ENCODE measurements at places on chromosomes 6 and 20. TPM values are rescaled to one million over a fixed set of nuclear protein-coding genes. Genes with fewer than 3 reads are reported as not detected.

DNA sequence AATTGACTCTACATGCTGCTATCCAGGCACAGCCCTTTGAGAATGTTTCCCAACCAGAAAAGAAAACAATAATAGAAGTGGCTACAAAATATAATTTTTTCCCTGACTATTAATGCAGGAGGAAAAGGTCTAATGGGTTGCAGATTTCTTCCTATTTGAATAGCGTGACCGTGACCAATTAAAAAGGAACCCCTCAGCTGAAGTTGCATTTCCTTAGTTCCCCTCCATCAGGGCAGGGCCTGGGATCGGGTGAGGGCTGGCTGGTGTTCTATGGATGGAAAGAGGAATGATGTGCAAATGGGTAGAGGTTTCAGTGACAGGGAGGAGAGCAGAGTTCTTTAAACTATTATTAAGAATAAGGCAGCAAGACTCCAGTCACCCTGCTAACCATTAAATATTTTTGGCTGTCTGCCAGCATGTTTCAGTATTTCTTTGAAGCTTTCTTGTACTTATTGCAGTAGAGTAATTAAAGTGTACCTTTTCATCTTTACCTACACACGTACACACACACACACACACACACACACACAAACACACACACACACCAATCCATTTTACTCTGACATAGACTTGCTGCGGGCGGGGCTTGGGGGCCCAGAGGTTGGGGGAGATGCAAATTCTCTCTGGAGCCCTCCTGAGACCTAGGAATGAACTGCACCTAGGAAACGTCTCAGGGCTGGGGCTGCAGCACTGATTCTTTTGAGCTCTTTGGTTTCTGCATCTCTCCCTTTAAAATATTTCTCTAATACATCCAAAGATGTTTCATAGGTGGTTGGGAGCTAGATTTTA is 154.8 kb upstream of the SLC35B3 start:
- no peaks in the 10 kb centered on the region for H3K4me1 ChIP-seq
- DNase-seq = no peak
- H3K27me3 ChIP-seq = no peaks in the 10 kb centered on the region
- H3K4me3 ChIP-seq = no peak overlapping the region

DNA sequence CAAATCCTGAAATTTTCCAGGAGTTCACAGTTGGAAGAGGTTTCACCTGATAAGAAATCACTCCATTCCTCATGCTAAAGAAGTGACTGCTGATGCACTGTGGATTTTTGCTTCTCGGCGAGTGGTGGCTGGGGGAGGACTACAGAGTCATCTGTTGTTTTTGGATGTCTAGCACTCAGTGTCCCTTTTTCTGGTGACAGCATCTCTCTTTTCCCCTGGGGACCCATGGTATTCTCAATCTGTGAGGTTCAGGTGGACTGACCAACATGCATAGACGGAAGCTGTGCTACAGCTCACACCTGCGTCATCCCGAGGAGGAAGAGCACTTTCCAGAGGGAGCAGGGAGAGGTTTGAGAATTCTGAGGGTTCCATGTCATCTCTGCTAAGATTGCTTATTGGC is 42.7 kb upstream of the ZNF831 start:
- H3K4me1 ChIP-seq = peaks cover 2% of the 10 kb centered on the region
- H3K4me3 ChIP-seq = no peak overlapping the region
- H3K36me3 ChIP-seq = no peaks in the 10 kb centered on the region
- H3K27me3 ChIP-seq = no peaks in the 10 kb centered on the region

The PRND gene
- total RNA-seq = not detected

DNA sequence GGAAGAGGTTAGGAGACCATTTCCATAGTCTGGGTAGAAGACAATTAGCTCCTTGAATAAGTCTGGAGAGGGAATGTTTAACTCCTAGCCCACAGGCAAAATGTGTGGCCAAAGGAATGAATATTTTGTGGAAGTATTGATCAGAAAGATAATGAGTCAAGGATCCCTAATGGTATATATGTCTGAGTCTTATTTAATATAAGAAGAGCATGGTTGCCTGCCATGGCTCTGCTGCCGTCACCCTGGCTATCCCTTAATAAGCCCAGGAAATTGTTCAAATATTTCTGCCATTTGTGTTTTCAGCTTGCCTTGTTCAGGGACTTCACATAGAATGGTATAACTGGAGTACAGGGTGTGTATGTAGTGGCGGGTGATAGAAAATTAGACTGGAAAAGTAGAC is 18.1 kb upstream of the CALHM6 start:
- no peaks in the 10 kb centered on the region for H3K4me1 ChIP-seq
- H3K27me3 ChIP-seq = no peaks in the 10 kb centered on the region
- no peak overlapping the region for H3K4me3 ChIP-seq
- DNase-seq = no peak
- H3K27ac ChIP-seq = no peak overlapping the region

DNA sequence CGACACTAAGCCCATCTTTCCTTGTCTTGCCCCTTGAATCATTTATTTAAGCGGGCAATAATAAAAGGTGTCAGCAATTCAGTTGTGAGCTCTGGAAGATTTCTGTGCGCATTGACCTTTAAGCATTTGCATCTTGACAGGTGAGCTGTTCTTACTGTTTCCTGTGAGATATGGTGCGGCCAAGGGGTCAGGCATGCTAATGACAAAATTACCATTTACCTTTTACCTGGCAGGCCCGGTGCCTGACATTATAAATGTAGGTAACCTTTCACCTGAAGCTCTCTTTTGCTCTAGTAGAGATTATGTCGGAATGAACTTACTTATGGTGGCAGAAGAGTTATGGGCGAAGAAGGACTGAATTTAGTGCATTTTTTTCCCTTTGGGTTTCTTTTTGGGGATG is 89.3 kb upstream of the EEF1E1 start:
- no peaks in the 10 kb centered on the region for H3K36me3 ChIP-seq
- no peak overlapping the region for H3K4me3 ChIP-seq
- DNase-seq = no peak
- H3K4me1 ChIP-seq = no peaks in the 10 kb centered on the region
- H3K27me3 ChIP-seq = no peaks in the 10 kb centered on the region

DNA sequence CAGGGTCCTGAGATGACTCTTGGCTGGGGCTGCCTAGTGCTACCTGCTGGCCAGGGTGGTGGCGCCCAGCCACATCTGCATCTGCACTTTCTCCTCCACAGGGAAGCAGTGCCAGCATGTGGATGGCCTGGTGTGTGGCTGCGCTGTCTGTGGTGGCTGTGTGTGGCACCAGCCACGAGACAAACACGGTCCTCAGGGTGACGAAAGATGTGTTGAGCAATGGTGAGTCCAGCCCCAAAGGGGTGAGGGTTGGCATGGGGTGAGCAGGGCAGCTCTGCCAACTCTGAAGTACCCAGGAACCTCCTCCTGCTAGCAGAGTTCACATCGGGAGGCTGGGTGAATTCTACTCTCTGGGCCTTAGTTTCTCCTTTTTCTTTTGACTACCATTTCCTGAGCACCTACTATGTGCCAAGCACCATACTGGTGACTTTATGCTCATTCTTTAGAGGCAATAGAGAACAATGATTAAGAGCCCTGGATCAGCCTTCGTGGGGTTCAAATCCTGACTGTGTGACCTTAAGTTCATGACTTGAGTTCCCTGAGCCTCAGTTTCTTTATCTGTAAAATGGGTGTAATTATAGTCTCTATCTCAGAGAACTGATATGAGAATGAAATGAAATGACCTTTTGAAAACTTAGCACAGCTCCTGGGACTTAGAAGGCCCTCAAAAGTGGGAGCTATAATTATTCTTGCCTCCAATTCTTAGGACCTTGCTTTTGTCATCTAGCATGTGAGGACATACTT is 2.1 kb downstream of the BPIFB4 start:
- H3K4me3 ChIP-seq = no peak overlapping the region
- no peak for DNase-seq
- H3K27me3 ChIP-seq = no peaks in the 10 kb centered on the region
- no peaks in the 10 kb centered on the region for H3K36me3 ChIP-seq

The PROCR gene
- total RNA-seq = 4.0 TPM

The CRISP3 gene
- 0.99 TPM for total RNA-seq

The PGBD1 gene
- 2.3 TPM for total RNA-seq

GRCh38 chr6:6525933-6526332 is 62.6 kb upstream of the LY86 start:
- H3K36me3 ChIP-seq = no peaks in the 10 kb centered on the region
- H3K4me3 ChIP-seq = no peak overlapping the region
- no peak overlapping the region for H3K27ac ChIP-seq
- no peak for DNase-seq

The DEFB124 gene
- not detected for total RNA-seq

DNA sequence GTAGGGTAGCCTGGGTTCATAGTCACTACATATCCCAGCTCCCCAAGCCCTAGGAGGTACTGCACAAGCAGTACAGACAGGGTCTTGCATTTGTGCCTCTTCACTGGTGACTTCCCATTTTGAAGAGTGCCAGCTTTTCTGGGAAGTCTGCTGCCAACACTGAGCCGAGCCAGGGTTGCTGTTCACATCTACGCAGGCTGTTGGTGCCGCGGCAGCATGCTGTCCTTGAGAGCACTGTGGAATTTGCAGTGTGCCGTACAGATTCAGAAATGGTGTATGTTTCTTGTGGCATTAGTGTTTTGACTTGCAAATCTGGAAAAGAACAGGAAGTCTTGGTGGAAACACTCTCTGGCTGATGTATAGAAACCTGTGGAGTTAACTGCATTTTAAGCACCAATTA is 67.5 kb downstream of the JARID2 start:
- peak; percentile 48 for DNase-seq
- H3K4me1 ChIP-seq = peaks cover 39% of the 10 kb centered on the region

DNA sequence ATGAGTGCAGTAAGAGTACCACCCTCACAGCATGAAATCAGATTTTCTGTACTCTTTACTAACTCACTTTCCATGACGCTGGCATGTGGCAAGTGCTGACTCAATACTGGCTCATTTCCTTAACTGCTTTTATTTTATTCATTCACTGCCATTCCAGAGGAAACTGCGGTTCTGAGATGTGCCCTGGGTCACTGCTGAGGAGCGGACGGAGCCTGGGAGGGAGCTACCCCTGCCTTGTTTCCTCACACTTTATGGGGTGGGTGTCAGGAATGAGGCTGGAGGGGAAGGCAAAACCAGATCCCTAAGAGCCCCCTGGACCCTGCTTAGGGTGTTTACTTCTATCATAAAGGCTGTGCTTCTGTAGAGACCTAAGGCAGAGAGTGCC is 14.4 kb downstream of the NT5E start:
- DNase-seq = no peak
- H3K4me3 ChIP-seq = no peak overlapping the region
- H3K27ac ChIP-seq = no peak overlapping the region
- no peaks in the 10 kb centered on the region for H3K27me3 ChIP-seq
- H3K36me3 ChIP-seq = no peaks in the 10 kb centered on the region
- H3K4me1 ChIP-seq = peaks cover 16% of the 10 kb centered on the region

DNA sequence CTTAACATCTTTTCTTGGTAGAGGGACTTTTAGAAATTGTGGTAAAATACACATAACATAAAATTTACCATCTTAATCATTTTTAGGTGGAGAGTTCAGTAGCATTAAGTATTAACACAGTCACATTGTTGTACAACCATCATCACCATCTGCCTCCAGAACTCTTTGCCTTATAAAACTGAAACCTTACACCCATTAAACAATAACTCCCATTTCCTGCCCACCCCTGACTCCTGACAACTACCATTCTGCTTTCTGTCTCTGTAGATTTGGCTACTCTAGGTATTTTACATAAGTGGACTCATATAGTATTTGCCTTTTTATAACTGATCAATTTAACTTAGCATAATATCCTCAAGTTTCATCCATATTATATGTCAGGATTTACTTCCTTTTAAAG is 88.7 kb downstream of the ZHX3 start:
- H3K27ac ChIP-seq = no peak overlapping the region
- H3K27me3 ChIP-seq = no peaks in the 10 kb centered on the region
- DNase-seq = no peak
- H3K4me3 ChIP-seq = no peak overlapping the region
- H3K4me1 ChIP-seq = peaks cover 11% of the 10 kb centered on the region

GRCh38 chr6:144835322-144835973 is 550.3 kb downstream of the UTRN start:
- H3K27me3 ChIP-seq = no peaks in the 10 kb centered on the region
- H3K4me3 ChIP-seq = no peak overlapping the region
- H3K4me1 ChIP-seq = no peaks in the 10 kb centered on the region

DNA sequence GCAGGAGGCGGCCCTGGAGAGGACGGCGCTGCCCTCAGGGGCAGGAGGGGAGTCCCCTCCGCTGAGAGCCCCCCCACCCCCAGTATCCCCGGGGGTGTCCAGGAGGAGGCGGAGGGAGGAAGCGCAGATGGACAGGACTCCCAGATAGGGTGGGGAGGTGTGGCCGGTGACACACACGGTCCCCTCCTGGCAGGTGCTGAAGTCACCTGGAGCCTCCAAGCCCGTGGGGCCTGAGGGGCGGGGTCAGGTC is 1.4 kb downstream of the STMN3 start:
- no peak overlapping the region for H3K4me3 ChIP-seq
- DNase-seq = no peak
- H3K36me3 ChIP-seq = no peaks in the 10 kb centered on the region
- H3K27ac ChIP-seq = no peak overlapping the region
- H3K27me3 ChIP-seq = no peaks in the 10 kb centered on the region

The B3GALT4 gene
- total RNA-seq = 3.9 TPM

DNA sequence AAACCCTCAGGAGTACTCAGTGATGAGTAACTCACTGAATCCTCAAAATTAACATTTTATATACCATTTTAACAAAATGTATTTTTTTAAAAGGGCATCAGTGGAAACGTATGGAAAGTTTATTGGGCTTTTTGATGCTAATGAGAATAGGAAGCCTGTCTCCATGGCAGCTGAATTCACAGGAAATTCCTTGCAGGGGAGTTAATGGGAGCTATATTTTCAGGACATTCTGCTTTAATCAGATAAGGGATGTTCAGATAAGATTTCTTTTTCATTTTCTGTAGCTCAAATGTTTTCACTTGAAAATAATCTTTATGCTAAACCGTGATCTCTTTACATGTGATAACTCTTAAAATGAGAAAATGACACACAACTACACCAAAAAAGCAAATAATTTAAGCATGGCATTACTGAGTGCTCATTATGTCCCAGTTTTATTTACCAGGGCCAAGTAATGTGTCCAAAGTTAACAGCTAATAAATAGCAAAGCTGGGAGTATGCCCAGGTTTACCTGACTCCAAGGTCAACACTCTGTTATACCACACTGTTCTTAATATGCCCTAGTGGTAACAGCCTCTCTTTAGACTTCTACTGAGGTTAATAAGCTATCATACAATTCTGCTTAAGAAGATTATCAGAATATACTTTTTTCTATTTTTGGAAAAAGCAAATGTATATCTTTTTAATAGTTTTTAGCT is 348.1 kb downstream of the GRIK2 start:
- DNase-seq = peak; percentile 59
- peaks cover 20% of the 10 kb centered on the region for H3K4me1 ChIP-seq
- no peak overlapping the region for H3K27ac ChIP-seq
